ENCODE measurements at places on chromosomes 6 and 20.

- DNase-seq = no peak
These were observed 159.0 kb downstream of the ZNF217 start for GRCh38 chr20:53434662-53435061.

GRCh38 chr20:58593880-58594638 is 57.0 kb upstream of the STX16 start:
- DNase-seq = no peak

- no peak for DNase-seq
These were observed 5.9 kb downstream of the SLC18B1 start for GRCh38 chr6:132792510-132792909.

GRCh38 chr6:46144270-46144669 is 14.5 kb downstream of the ENPP4 start:
- DNase-seq = no peak

DNA sequence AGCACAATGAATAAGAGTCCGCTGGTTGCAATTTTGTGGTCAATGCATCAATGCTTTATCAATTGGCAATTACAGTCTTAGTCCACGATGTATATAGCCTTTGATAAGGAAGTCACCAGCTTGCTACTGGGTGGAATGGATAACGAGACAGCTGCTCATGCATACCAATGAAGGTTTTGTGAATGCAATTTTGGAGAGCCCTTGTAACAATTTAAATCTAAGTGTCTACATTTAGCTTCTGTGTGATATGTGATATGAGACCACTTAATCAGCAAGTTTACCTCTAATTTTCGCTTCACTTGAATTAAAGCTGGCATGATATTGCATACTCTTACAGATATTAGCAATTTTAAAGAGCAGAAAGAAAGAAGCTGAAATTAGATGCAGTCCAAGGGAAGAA is 543.9 kb downstream of the RNF144B start:
- DNase-seq = no peak

All from MG63 (cell line).